ENCODE measurements at places on chromosomes 4 and X. TPM values are rescaled to one million over a fixed set of nuclear protein-coding genes. Genes with fewer than 3 reads are reported as not detected.
A peak's percentile ranks its signal among the peaks of the same experiment; 100 is the strongest.

The WNK3 gene
- total RNA-seq: 3.3 TPM

- no peak for DNase-seq
Observed at GRCh38 chrX:132791714-132792113, 166.7 kb downstream of the HS6ST2 start.

GRCh38 chrX:122475306-122475705, 708.8 kb upstream of the GRIA3 start:
- DNase-seq: no peak

DNA sequence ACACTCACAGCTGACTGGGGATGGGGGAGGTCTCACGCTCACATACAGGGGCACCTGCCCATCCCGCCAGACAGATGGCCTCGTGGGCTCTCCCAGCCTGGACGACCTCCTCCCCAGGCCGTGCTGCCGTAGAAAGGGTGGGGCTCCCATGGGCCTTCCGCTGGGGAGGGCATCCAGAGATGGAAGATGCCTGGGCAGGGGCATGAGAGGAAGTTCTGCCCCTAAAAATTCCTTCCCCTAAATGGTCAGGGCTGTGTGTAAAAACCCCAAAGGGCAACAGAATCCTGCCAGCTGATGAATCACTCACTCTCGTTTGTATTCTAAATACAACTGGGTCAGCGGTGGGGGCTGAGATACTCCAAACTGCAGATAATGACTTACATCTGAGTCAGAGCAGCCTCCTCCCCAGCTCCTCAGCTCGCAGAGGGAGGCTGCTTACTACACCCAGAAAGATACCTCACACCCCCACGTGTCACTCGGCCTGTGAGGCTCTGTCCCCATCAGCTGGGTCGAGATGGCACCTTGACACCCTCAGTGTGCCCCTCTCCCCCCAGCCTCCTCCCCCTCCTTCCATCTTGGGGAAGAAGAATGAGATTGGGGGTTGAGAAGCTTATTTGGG, 10.1 kb downstream of the WDR1 start:
- peak; percentile 98 for DNase-seq

DNA sequence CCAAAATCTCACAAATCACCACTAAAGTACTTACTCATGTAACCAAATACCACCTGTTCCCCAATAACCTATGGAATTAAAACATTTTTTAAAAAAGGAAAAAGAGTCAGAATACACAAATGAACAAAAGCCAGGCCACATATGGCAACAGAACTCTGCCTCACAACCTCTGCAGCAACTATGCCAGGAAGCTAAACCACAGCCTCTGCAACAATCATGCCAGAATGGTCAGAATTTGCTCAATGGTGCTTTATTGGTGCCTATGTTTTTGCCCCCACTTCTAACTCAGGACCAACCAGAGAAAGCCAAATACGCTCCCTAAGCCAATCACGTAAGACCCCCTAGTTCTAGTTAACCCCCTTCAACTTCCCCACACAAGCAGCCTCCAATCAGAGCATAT, 69.6 kb downstream of the HOPX start:
- DNase-seq: no peak

The CT45A10 gene
- not detected for total RNA-seq
